ENCODE measurements at places on chromosomes 7 and 10. TPM values are rescaled to one million over a fixed set of nuclear protein-coding genes. Genes with fewer than 3 reads are reported as not detected.

Gene LIPM
- not detected for polyA plus RNA-seq

Gene AGAP4
- 56.8 TPM for polyA plus RNA-seq

Gene LBX1
- not detected for polyA plus RNA-seq

Gene HECW1
- polyA plus RNA-seq = 10.1 TPM

Gene NOBOX
- polyA plus RNA-seq = not detected

Gene AGMO
- 0.30 TPM for polyA plus RNA-seq

Gene OR2A12
- 0.07 TPM for polyA plus RNA-seq

Gene EGR2
- 1.5 TPM for polyA plus RNA-seq

Gene INA
- polyA plus RNA-seq = 1.1 TPM

Gene PNLIPRP1
- polyA plus RNA-seq = not detected

Gene AKR1D1
- polyA plus RNA-seq = 0.41 TPM

GRCh38 chr10:51585742-51586141 lies 113.7 kb downstream of the CSTF2T start:
- no peak for DNase-seq

DNA sequence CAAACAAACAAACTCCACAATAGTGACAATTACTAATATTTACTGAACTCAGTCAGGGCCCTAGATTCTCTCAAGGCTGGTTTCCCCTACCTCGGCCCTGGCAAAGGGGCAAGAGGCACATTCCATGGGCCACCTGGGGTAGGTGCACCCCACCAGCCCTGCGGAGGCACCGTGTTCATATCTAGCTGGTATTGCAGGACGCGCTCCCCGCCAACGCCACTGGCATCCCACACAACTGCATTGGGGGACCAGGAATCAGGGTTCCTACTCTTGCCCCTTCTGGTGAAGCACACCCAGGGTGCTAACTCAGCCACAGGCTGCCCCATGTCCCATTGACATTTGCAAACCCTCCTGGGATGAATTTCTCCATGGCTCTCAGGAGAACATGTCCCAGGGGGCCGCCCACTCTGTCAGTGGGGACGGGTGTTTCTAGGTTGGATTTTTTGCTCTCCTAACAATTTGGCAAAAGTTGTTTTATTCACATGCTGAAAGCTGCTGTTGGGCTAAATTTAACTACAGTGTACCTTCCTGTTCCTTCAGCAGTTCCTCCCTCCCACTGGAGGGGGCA lies 76.7 kb downstream of the ZRANB1 start:
- no peak for DNase-seq

- no peak for DNase-seq
Measured at GRCh38 chr7:88700725-88701124, 58.8 kb upstream of the ZNF804B start.

- no peak for DNase-seq
Measured at GRCh38 chr10:108631332-108631731, 1292.0 kb downstream of the XPNPEP1 start.

DNA sequence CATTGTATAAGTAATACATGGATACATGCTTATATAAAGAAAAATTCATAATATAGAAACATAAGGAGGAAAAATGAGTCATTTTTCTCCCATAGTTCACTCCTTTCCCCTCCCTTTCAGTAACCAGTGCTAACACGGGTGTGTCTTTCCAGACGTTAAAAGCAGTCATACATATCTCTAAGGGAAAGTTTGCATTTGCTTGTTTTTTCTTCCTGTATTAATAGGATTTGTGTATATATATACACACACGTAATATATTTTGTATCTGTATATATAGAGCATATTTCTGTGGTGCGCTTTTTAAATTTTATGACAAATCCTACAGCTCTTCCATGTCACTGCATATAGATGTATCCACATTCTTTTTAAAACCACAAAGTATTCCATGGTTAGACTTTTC lies 78.8 kb downstream of the RALA start:
- no peak for DNase-seq

DNA sequence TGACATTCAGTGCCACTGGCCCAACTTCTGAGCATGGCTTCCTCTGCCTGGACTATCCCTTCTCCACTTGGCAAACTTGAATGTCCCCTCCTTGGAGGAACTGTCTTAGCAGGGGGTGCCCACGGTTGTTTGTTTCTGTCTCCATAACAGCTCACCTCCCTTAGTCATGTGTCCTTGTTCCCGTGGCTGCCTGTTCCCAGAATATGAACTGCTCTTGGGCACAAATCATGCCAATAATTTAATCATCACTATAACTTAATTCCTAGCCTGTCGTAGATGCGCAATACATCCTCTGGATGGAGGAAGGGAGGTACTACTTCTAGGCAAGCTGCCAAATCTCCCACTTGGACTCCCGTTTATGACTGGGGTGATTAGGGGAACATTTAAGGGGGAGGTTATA lies 173.1 kb downstream of the MYOF start:
- no peak for DNase-seq

DNA sequence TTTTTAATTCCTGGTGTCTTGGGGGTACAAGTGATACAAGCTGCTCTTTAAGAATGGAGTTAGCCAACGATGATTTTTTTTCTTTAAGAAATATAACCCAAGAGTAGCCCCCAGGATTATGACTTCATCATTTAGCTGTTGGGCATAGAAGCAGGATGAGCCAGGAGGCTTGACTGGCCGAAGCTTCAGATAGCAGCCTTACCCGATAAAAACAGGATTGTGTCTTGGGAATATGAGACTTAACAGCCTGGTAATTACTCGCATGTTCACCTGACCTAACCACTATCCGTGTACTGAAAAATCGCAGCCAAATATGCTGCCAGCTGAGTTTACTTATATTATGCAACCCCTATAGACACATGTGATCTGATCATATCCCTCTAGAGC lies 346.0 kb upstream of the BMPER start:
- no peak for DNase-seq

GRCh38 chr10:93437946-93438612 lies 44.1 kb downstream of the MYOF start:
- no peak for DNase-seq

GRCh38 chr10:72261784-72262404 lies 11.8 kb upstream of the DDIT4 start:
- DNase-seq = no peak

DNA sequence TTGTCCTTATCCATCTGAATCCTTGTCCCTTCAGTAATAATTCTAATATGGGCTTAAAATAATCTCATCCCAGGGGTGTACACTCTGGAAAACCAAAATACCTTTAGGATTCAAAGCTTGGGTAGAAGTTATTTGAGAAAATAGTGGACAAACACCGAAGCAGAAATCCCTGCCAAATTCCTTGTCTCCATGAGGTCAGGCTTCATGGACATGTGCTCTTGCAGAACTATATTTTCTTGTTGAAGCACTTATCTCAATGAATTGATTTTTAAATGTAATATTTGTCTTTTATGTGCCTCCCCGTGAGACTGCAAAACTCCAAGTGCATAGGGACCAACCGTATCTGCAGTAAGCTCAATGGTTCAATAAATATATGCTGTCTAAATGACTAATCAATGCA lies 1153.3 kb upstream of the AUTS2 start:
- no peak for DNase-seq

GRCh38 chr10:131896403-131896802 lies 4.4 kb upstream of the PPP2R2D start:
- no peak for DNase-seq

DNA sequence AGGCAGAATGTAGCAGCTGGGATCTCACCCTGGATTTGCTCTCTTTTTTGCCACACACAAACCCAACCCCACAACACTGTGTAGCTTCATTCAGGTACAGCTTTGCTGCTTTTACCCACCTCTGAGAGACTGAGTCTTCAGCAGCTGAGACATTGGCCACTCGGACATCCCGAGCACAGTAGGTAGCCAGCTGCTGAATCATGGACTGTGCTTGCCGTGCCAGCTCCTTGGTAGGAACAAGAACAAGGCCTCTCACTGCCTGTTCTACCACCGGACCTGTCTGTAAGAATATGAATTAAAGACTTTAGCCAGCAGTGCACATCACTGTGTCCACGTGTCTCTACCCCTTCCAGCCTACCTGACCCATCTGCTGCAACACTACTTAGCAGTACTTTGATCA lies 937 bp downstream of the DDX56 start:
- no peak for DNase-seq

GRCh38 chr7:97018126-97018601 lies 6.5 kb downstream of the DLX5 start:
- no peak for DNase-seq

DNA sequence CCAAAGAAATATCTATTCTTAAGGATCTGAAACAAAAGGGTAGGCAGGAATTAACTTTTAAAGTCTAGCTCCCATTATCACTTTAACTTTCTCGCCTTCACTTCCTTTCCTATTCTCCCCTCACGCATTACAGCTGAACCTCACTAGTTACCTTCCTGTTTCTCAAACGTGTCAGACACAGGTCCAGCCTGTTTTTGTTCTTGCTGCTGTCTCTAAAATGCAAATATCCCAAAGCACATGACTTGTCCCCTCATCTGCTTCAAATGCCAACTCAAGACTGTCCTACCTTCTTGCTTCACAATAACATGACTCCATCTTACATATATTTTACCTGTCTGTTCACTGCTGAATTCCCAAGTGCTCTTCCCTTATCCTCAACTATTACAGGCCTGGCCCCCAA lies 17.6 kb downstream of the ZDHHC6 start:
- DNase-seq = no peak

DNA sequence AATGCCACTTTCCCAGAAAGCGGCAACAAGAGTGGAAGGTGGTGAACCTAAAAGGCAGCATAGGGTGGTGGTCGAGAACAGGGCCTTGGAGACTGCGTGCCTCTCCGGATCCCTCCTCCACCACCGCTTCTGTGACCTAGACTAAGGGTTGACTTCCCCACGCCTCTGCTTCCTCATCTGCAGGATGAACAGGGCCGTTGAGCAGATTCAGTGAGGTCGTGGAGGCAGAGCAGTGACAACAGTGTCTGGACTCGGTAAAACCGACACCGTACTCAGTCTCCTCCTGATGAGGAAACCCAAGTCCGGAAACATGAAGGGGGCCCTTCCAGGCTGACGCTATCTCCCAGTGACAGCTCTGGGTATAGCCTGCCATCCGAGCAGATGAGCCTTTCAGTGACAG lies 162.6 kb downstream of the CELF2 start:
- no peak for DNase-seq

- no peak for DNase-seq
Measured at GRCh38 chr10:108608860-108609259, 1314.5 kb downstream of the XPNPEP1 start.

DNA sequence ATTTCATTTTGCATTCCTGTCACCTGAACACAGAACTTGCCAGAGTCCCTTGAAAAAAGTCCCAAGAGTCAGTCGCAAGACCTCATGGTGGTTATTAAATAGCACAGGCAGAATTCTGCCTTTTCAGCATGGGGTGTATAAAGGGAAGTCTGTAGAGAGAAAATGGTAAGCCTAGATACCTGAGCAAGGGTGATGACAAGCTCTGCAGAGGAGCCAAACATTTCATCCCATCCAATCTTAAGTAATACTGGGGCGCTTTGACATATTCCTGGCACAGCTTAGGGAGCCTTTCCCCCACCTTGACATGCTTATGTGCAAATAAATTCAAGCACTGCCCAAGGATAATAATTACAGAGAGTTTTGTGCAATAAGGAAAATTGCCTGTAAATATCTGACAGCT lies 213.0 kb downstream of the INHBA start:
- no peak for DNase-seq

DNA sequence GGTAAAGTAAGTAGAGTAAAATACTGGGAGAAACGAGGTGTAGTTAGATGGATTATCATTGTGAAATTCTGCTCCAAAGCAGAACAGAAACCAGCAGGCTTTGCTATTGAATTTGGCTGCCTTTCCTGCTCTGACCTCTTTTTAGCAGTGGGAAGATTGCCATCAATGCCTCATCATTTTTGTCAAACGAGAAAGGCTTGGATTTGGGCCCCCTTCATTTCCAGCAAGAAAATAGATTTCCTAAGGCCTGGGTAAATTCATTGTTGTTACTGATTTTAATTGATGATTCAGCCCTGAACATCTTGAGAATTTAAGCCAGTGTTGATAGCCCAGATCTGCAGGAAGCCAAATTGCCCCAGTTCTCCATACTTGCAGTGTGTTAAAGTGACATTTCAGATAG lies 35.2 kb upstream of the ASAH2 start:
- no peak for DNase-seq

- no peak for DNase-seq
Measured at GRCh38 chr7:151511946-151512345, 7.7 kb downstream of the RHEB start.

DNA sequence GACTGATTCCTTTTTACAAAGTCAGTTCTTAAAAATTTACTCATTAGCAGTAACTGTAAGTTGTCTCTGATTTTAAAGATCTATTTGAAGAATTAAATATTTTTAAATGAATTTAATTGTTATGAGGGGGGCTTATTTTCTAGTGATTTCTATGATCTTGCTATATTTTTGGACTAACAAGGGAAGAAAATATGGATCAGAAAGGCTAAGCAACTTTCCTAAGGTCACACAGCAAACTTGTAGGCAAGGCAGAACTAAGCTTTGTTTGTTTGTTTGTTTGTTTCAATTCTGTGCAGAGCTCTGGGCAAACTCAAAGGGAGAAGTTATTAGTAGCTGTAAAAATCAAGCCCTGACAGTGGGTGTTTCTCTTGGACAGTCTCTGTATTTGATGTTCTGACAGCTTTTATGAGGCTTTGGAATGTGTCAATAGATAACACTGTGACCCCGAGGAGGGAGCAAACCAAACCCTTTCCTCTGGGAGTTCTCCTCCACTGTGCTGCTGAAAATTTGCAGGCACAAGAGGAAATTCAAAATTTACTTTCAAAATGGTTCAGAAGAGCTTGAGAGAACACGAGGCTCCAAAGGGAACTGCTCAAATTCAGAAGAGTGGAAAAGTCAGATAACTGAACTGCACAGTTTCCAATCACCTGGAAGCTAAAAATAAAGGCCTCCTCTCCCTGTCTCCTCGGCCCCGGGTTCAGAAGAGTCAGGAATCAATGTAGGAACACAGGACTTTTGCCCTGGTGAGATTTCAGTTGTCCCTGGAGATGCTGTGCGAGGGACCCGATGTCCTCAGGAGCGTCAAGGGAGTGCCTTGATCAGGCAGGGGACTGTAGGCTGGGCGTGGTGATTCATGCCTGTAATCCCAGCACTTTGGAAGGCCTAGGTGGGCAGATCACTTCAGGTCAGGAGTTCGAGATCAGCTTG lies 325.7 kb downstream of the GATA3 start:
- no peak for DNase-seq

- no peak for DNase-seq
Measured at GRCh38 chr10:38038932-38039245, 28.4 kb downstream of the ZNF33A start.

DNA sequence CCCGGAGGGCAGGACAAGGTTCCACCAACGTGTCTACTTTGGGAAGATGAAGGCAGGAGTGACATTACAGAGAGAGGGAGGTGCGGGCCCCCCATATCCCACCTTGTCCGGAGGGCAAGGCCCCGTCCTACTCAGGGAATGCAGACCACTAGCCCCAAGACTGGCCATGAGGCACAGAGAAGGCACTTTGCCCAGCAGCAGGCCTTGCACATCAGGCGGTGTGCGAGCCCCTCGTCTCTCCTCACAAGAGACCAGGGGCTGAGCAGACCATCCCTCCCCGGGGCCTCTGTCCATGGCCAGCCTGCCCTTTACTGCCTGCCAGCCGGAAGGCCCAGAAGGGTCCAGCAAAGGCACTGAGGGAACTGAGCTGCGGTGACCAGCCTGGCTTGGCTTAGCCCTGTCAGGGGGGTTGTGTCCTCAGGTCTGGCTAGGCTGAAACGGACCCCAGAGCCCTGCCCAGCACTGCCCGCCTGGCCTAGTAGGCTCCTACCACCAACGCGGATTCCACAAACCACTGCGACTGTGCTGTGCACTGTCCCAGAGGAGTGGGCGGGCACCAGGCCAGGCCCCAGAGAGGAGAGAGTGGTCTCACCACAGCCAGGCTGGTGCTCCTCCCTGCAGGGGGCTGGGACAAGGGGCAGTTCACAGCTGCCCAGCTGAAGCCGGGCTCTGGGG lies 16.7 kb downstream of the CAMK2B start:
- DNase-seq = no peak

GRCh38 chr7:18663321-18663720 lies 167.8 kb downstream of the HDAC9 start:
- no peak for DNase-seq
